Sciatic nerve (tissue), 2 donors: ENCODE measurements at places on chromosomes 16 and 17. TPM values are rescaled to one million over a fixed set of nuclear protein-coding genes. Genes with fewer than 3 reads are reported as not detected.
A peak's percentile ranks its signal among the peaks of the same experiment; 100 is the strongest.

TBC1D3B gene
- 8.9 TPM for total RNA-seq

SULT1A2 gene
- 4.5 TPM for total RNA-seq

GRCh38 chr17:59427425-59427921 lies 96.0 kb downstream of the YPEL2 start:
- no peak for DNase-seq

DNA sequence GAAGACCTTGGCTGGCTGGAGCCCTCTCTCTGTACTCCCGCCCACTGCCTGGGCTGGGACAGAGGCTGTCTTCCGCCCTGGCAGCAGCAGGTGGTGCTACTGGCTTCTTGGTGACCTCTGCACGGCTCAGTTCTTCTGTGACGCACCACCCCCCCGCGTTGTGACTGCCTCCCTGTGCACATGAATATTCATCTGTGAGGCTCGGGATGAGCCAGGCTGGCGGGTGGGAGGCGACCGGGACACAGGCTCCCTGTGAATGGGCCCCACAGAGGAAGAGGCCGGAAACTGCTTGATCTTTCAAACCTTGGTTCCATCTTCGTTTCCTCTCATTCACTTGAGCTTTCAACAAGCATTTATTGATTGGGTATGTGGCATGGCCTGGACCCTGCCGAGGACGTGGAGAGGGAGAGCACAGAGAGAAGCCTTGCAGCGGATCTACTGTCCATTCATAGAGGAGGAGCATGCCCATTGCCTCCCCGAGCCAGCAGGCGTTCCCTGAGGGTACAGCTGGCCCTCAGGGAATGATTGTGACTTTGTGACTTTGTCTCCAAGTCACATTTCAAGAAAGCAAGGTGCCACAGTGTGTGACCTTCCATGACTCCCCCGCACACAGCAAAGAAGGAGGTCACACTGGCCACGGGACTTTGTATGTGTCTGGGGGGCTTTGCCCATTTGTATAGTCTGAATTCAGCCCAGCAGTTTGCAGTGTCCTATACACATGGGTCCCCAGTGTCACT lies 45.0 kb downstream of the B9D1 start:
- peak; percentile 84 for DNase-seq

DNA sequence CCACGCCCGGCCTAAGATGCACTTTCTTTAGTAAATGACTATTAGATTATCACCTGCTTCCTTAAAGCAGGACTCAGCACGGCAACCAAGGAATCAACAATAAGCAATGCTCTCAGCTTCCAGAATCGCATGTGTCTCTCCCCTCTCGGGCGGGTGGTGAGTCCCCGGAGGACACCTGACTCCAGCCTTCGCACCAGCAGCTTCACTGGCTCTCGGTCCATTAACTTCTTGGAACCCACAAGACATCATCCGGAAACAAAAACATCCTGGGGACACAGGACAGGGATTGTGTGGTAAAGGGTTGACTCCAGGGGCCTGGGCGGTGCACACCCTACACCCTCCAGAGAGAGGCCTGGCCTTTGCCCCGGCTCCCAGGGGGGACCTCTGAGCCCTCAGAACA lies 22.7 kb downstream of the UTS2R start:
- no peak for DNase-seq

- no peak for DNase-seq
Measured at GRCh38 chr17:51793686-51794085, 364.8 kb downstream of the CA10 start.

DNA sequence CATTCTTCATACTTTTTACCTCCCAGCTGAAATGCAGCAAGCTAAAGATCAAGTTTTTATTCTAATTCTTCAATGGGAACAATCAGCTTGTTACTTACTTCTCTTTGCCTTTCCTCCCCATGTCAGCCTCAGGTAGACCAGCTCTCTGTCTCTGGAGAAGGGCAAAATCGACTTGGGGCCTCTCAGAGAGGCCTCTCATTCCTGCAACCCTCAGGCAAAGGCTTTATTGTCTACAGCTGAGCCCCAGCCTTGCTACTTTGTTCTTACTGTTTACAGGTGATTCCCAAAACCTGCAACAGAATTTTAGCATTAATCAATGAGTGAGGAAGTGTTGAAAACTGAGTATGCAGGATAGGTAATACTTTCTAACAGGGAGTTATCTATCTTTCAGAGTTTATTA lies 148.6 kb downstream of the KIF2B start:
- DNase-seq: no peak

DNA sequence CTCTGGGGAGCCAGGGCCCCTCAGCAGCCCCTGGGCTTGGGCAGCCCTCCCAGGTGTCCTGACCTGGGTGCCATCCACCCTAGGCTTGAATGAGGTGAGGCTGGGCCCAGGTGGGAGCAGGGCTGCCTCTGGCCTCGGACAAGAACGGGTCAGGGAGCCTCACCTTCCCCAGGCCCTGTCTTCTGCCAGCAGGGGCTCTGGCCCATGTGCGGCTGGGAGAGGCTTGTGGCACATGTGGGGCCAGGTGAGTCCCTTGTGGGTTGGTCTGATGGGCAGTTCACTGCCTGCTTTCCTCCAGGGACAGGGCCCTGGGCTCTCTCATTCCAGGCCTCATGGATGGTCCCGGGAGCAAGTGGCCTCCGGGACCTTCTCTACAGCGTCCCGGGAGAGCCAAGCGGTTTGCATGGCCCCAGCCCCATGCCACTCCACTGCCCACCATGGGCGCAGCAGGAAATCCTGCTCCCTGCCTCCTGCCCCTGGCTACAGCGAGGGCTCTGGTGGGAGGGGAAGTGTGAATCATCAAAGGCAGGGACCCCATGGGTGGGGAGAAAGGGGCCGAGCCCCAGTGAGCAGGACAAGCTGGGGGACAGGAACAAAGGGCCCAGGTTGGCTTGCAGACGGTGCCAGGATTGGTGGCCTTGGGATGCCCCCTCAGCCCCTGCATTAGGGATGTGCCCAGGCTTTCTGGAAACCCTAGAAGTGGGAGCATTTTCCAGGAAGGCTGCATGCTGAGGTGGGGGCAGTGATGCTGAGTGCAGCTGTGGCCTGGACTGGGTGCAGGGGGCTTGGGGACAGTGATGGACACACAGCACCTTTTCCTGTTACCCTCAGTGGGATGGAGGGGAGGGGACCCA lies 12.2 kb downstream of the VASN start:
- no peak for DNase-seq

DNA sequence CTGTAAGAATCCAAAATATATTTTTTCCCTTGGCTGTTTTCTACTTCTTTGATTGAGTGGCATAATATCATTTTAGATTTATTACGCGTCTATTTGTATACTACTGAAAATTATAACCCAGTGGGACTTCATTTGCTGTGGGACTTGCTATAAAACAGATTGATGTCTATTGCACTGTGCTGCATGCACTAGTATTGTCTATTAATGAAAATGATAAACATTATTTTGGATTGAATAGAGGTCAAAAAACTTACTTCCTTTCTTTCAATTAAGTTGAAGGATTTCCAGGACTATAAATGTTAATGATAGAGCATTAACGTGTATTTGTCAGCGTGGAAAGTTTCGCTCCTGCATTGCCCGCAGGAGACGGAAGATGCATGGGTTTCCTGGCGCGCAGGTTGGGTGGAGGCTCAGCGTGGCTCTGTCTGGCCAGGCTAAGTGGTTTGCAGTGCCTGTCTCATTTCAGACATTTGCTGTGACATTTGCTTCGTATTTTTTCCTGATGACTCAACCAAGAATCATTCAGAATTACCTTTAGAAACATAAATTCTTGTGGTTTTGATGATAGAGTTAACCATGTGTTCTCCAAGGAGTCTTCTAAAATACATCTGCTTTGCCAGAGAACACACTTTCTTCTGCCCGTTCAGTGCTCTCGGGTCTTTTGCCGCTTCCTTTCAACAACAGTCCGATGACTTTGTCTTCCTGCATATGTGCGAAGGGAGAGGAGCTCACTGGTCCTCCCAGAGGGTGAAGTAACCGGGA lies 216.7 kb downstream of the RPTOR start:
- no peak for DNase-seq
